ENCODE measurements at places on chromosomes 6 and 20.
A peak's percentile ranks its signal among the peaks of the same experiment; 100 is the strongest.

DNA sequence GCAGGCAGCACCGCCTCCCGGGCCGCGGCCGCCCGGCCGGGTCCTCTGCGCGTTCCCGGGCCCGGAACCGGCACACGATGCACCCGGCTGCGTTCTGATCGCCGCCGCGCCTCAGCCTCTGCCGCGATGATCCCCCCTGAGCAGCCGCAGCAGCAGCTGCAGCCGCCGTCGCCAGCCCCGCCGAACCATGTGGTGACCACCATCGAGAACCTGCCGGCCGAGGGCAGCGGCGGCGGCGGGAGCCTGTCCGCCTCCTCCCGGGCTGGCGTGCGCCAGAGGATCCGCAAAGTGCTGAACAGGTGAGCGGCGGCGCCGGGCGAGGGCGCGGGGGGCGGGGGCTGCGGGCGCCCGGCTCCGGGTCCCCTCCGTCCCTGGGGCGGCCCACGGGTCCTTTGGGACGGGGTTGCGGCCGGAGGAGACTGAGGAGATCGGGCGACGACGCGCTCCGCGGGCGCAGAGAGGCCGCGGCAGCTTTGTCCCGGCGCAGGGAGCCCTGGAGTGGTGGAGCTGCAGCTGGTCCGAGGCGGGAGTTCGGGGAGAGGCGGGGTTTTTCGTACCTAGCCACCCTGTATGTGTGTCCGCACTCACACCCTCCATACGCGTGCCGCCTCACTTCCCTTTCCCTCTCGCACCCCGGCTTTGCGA is 659 bp downstream of the SLC35F1 start:
- peak; percentile 50 for DNase-seq

DNA sequence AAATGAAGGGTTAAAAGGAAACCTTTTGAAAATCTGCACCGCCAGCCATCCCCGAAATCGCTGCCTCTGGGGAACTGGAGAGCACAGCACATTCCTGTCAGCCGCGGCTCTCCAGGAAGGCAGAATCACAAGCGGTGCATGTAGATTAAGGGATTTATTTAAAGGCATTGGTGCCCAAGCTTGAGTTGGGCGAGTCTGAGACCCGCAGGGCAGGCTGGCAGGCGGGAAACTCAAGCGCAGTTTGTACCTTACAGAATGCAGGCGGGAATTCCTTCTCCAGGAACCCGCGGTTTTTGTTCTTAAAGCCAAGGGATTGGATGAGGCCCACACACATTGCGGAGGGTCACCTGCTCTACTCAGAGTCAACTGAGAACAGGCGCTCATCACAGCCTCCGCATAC is 10.8 kb downstream of the GPR31 start:
- DNase-seq = no peak

GRCh38 chr6:165872311-165872710 is 209.3 kb upstream of the PDE10A start:
- DNase-seq = no peak

- no peak for DNase-seq
Observed at GRCh38 chr20:25125636-25126035, 43.7 kb upstream of the VSX1 start.

- DNase-seq = no peak
Observed at GRCh38 chr6:17714177-17714576, 7.5 kb upstream of the NUP153 start.

DNA sequence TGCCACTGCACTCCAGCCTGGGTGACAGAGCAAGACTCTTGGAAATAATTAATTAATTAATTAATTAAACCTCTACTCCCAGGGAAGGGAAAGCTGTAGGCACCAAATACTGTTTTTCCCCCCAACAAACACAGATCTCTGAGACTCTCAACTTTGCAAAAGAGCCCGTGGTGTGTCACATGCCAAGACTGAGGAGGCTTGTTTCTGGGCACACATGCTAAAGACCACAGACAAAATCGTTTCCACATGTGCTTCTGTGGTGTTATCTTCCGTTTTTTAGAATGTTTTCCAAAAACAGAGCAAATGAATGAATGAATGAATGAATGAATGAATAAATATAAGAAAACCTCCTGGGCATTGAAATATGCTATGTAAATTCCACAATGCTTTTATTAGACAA is 55.6 kb upstream of the ATXN1 start:
- DNase-seq = no peak

GRCh38 chr6:2072453-2072852 is 173.0 kb downstream of the GMDS start:
- DNase-seq = no peak

DNA sequence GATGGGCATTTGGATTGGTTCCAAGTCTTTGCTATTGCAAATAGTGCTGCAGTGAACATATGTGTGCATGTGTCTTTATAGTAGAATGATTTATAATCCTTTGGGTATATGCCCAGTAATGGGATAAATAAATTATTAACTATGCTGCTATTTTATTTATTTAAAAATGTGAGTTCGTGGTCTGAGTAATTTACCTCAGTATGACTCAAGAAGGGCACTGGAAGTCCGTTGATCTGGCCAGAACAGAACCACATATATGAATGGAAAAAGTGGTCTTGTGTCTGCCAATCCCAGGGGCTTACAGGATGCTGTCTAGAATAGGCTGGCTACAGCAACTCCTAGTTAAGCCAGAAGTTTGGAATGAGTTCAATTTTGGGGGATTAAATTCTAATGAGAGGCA is 27.6 kb upstream of the HLA-C start:
- no peak for DNase-seq

DNA sequence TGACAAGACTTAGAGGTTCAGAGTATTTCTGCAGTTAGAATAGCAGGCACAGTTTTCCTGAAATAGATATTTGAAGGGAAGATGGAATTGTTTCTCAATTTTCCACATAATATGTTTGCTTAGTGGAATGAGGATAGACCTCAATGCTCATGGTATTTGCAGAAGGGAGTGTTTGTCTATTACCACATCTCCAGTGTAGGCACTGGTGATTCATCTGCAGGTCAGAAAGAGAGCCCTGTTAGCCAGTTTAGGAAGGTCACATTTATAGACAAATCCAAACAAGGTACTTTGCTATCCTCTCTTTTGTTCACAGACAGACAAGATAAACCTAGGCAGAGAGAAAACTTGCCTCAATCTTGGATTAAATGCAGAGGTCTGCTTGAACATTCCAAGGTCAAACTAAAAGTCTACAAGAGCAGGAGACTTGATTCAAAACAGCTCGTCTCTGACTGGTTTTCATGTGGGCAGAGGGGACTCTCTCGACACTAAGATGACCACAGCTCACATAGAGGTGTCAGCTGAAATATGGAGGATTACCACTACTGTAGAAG is 22.8 kb downstream of the ISM1 start:
- no peak for DNase-seq

GRCh38 chr6:66128243-66128642 is 421.2 kb upstream of the EYS start:
- peak; percentile 19 for DNase-seq

DNA sequence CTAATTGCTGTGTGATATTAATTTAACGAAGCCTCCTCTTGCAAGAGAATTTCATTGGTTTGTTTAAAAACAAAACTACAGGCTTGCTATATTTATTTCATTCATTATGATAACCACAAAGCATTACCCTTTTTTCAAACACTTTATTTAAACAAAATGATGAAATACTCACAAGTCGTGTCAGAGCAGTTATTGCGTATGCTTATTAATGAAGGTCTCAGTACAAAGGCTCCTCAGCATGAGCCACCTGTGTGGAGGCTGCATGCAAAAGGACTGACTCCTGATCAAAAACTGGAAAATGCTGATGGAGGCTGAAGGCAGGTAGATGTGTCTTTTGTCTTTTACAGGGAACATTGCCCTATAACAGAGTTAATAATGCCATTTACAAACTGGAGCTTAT is 130.5 kb downstream of the CRYBG1 start:
- DNase-seq = no peak

DNA sequence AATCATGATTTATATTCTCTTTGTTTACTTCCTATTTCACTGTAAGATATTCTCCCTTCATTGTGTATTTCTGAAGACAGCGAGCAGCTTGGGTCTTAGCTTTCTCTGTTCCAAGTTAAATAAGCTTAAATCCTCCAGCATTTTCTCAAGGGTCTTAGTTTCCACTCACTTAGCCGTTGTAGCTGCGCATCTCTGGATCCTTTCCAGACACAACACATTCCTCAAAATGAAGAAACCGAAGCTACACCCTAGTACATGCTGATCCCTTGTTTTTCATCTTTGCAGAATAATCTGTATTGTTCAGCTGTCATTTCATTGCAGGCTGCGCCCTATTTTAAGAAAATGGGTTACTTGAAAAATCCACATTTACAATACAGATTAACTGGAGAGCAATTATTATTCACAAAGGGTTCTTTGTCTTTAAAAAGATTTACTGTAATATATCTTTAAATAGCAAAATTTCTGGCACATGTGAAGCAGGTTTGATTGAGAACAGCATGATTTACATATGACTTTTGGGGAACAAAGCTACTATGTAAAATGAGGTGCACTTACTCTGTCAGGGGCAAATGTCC is 375.8 kb downstream of the QKI start:
- no peak for DNase-seq

DNA sequence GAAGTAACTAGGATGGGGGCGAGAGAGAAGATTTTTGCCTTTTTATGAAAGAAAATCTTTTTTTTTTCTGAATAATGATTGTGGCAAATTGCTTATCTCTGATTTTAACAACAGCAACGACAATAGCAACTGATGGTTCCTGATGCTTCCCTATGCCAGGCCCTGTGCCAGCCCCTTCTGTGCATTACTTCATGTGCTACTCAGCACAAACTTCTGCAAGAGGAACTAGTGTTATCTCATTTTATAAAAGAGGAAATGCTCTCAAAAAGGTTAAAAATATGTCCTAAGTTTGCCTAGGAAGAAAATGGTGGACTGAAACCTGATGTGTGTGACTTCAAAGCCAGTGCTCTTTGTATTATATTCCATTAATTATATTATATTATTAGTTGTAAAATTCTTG is 74.0 kb upstream of the RALGAPA2 start:
- DNase-seq = no peak

GRCh38 chr6:30840084-30840934 is 44.0 kb upstream of the DDR1 start:
- no peak for DNase-seq

- no peak for DNase-seq
Observed at GRCh38 chr6:134752445-134752844, 197.5 kb downstream of the ALDH8A1 start.

DNA sequence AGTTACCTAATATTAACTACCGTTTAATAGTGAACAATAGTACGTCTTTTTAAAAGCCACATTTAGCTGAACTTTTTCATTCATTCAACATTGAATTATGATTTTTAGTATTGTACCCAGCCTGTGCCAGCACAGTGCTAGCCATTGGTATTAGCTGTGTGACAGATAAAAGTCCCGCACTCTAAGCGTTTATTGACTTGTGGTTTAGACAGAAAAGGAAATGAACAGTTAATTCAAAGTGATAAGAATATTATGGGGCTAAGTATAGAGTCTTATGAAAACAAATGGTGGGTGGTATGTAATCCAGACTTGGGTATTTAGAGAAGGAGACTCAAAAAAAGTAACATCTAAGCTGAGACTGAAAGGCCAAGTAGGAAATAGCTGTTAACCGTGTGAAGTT is 202.3 kb downstream of the RPS12 start:
- no peak for DNase-seq

GRCh38 chr20:24960861-24961260 is 11.8 kb downstream of the CST7 start:
- DNase-seq = no peak

DNA sequence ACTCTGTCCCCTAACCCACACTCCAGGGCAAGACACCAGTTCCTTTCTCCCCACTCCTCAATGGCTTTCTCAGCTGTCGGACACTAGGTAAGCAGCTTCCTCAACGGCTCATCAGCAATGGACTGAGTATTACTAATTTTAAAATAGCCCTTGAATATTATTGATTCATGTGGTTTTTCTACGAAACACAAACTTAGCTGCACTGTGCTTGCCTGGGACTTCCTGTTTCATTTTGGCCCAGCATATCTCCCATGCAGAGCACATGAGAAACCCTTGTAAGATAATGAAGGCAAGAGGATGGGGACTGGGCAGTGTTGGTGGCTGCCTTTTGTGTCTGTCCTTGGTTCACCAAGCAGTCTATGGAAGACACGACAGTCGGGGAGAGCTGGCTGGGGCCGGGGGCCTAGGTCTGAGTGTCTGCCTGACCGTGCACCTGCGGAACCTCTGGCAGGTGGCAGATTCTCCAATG is 48.9 kb downstream of the RNASET2 start:
- no peak for DNase-seq

DNA sequence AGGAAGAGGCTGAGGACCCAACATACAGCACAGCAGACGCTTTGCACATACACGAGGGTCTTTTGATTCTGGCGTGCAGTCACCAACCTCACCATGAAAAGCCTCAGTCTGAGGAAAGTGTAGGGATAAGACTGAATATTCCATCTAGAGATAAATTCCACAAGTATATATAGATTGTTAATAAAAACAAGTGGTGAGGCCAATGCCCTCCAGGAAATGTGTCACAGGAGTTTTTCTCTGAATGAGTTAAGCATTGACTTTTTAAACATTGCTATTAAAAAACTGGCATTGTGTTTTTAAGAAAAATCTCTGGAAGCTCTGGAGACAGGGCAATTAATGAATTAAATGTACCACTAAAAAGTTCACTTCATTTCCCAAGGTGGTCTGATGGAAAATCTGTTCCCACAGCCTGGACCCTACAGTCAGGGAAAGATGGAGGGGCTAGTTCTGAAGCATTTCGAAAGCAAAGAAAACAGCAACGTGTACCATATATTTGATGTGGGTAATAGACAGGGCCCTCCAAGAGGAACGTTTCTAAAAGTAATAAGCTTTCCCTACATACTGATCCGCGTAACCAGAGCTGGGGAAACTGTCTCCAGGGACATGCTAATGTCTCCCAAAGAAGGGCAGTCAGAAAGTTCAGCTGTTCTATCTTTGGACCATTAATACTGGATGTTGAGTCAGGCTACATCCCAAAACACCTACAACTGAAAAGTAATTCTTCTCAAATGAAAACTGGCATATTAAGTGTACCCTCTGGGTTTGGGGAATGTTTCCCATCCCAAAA is 301.1 kb downstream of the FOXC1 start:
- DNase-seq = no peak

DNA sequence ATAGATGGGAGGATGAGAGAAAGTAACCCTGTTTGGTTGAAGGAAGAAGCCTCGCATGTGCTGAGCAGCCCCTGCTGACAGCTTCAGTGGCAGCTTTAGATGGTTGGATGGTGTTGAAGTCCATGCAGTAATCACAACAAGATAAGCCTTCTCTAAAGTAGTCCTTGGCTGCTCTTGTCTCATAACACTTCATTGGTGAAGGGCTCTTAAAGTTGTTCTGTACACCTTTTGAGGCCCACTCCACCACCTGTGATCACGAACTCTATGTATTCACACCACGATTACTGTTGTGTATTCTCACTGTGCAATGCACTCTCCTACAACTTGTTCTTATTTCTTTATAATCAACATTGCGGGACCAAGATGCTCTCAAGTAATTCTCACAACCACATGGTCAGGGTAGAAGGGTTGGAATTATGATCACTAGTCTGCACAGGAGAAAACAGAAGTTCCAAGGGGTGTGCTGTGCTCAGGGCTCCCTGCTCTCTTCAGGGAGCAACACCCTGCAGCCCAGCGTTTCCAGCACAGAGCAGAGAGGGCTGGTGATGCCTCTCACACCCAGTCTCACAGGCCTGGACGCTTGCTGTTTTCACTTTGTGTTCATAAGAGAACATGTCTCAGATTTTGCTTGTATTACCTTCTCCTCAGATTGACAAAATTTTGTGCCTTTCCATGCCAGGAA is 294.4 kb downstream of the SMOC2 start:
- DNase-seq = no peak
